ENCODE measurements at places on chromosomes 2 and 18. TPM values are rescaled to one million over a fixed set of nuclear protein-coding genes. Genes with fewer than 3 reads are reported as not detected.
A peak's percentile ranks its signal among the peaks of the same experiment; 100 is the strongest.

DNA sequence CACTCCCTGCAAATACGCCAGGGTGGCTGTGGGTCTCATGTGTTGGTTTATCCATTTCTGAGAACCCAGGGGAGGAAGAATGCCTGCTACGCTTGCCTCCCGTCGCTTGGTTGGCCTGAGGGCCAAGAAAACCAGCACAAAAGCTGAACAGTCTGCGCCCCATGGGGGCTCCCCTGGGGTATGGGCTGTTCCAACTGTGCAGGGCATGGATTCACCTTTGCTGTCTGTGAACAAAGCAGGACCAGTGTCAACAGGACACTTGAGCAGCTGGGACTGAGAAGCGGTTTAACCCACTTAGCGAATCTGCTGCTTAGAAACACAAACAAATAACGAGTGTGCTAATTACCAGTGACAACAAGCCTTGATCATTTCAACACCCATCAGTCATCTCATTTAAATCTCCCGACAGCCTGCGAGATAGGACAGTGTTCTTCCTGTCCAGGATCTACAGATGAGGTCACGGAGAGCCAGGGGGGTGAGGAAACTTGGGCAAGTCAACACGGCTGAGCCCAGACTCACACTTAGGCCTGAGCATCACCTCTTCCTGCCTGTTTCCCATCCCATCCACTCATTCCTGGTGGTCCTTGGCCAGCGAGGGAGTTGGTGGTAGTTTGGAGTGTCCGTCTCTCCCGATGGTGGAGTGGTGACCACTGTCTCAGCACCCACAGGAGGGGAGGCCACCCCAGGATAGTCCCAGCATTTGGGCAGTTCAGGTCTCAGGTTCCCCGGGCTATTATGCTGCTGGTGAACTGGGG, 111.6 kb upstream of the HAAO start:
- H3K27me3 ChIP-seq, result peaks cover 12% of the 10 kb centered on the region
- DNase-seq, result no peak
- no peak overlapping the region for H3K4me3 ChIP-seq
- H3K36me3 ChIP-seq, result no peaks in the 10 kb centered on the region
- peak overlapping the region; percentile 24 for H3K27ac ChIP-seq

DNA sequence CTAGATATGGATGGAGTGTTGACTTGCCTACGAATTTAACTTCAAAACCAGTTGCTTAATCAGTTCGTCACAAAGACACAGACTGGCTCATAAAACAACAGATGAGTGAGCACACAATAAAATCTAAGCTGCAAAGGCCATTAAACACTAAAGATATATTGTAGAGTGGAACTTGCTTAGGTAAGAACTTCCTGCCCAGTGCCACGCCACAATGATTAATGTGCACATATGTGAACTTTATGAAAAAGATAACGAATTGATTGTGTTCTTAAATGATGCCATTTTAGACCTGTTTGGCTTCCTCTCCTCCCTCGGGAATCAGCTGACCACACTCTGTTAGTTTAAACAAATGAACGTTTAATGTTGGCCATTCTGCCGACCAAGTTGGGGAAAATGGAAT, 2031.3 kb upstream of the CELF4 start:
- no peak overlapping the region for H3K4me3 ChIP-seq
- no peaks in the 10 kb centered on the region for H3K36me3 ChIP-seq
- no peak for DNase-seq

DNA sequence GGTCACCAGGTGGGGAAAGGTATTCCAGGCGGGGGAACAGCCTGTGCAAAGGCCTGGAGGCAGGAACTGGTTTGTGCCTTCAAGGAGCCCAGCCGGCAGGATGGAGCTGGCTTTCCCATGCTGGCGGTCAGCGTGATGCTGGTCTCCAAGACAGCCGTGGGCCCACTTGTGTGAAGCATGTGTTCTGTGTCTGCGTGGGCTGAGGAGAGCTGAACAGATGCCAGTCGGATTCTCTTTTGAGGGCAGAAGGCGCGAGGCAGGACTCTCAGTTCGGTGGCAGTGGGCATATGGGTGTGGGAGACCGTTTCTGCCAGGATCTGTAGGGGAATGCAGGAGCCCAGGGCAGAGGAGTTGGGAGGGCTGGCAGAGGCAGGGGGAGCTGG, 191.6 kb downstream of the TWIST2 start:
- no peak overlapping the region for H3K4me3 ChIP-seq
- H3K36me3 ChIP-seq, result no peaks in the 10 kb centered on the region
- H3K27me3 ChIP-seq, result no peaks in the 10 kb centered on the region
- no peaks in the 10 kb centered on the region for H3K4me1 ChIP-seq
- no peak for DNase-seq

DNA sequence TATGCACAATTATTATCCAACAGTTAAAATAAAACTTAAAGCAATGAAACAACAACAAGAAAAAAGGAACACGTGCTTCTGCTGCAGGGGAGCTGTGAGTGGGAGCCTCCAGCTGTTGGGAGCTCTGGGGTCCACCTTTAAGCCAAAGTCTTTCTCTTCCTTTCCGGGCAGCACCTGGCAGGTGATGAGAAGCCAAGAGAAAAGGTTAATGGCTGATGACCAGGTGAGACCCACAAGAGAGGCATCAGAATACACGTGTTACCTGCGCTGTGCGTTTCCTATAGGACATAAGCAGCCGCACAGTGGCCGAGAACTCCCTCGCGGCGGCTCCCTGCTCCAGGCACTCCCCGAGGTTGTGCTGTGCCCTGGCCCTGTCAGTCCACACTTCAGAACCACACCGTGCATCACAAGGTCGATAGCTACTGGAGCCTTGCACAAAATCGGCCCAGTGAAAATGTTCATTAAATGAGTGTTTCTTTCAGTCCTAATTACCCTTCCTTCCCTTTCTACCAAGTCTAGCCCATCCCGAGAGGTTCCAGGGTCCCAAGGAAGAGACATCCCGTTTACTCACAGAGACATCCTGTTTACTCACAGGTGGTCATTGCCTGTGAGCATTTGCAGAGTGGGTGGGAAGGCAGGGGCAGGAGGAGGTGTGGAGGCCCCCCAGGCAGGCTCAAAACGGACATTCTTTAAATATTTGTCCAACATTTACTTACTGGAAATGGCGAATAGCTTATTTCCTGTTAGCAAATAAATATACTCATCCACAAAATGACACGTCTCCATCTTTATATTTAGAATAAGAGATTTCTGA, 44.9 kb upstream of the ASB18 start:
- no peaks in the 10 kb centered on the region for H3K27me3 ChIP-seq
- H3K4me3 ChIP-seq, result no peak overlapping the region
- no peak for DNase-seq
- H3K36me3 ChIP-seq, result no peaks in the 10 kb centered on the region
- H3K27ac ChIP-seq, result no peak overlapping the region

DNA sequence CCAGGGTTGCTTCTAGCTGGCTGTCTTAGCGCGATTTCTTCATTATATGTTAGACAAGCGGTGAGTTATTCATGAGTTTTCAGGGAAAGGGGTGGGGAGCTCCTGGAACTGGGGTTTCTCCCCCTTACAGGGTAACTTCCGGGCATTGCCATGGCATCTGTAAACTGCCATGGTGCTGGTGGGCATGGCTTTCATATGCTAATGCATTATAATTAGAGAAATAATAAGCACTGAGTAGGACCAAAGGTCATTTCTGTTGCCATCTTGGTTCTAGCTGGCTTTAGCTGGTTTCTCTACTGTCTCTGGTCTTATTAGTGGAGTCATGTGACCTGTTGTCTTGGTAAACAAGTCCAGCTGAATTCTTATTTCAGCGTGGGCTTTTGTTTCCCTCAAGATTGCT, 5.5 kb upstream of the SNTG2 start:
- H3K27ac ChIP-seq, result no peak overlapping the region
- H3K36me3 ChIP-seq, result no peaks in the 10 kb centered on the region
- H3K4me1 ChIP-seq, result peaks cover 6% of the 10 kb centered on the region

GRCh38 chr2:173667014-173667413, 298.2 kb downstream of the SP3 start:
- H3K27ac ChIP-seq, result no peak overlapping the region
- no peaks in the 10 kb centered on the region for H3K4me1 ChIP-seq
- H3K4me3 ChIP-seq, result no peak overlapping the region
- DNase-seq, result no peak
- no peaks in the 10 kb centered on the region for H3K27me3 ChIP-seq

DNA sequence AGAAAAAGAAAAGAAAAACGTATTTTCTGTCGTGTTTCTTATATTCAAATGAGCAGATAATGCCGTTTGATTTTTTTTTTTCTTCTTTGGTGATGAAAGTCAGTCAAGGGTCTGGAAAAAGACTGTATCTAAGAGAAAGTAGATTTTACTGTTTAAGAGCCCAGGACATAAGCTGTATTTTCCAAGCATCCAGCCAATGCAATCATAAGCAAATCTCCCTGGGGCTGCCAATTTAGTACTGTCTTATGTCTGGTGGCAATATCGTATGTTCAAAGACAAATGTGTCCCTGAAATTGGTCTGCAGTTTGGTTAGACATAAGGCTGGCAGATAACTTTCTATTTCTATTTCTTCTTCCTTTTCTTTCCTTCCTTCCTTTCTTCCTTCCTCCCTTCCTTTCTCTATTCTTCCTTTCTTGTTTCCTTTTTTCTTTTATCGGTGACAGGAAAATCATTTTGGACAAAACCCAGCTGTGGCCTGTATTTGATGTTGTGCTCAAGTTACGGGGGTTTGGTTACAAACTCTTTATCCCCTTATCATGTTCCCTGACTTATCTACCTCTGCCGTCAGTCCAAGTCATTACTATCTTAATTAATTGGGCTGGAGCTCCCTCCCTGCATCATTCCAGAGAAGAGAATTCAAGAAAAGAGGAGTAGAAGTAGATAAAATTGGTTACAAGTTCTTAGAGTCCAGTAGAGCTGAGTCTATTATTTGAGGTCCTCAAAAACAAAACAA, 683.4 kb upstream of the FSHR start:
- no peaks in the 10 kb centered on the region for H3K36me3 ChIP-seq
- no peak overlapping the region for H3K27ac ChIP-seq
- no peak for DNase-seq
- H3K27me3 ChIP-seq, result no peaks in the 10 kb centered on the region

The DSG3 gene
- total RNA-seq, result not detected

The ORC2 gene
- 32.6 TPM for total RNA-seq

The CD8B2 gene
- total RNA-seq, result not detected

The UGT1A10 gene
- not detected for total RNA-seq

Data from spleen (tissue), 13 donors.